ENCODE measurements at places on chromosomes 4 and X. TPM values are rescaled to one million over a fixed set of nuclear protein-coding genes. Genes with fewer than 3 reads are reported as not detected.

DNA sequence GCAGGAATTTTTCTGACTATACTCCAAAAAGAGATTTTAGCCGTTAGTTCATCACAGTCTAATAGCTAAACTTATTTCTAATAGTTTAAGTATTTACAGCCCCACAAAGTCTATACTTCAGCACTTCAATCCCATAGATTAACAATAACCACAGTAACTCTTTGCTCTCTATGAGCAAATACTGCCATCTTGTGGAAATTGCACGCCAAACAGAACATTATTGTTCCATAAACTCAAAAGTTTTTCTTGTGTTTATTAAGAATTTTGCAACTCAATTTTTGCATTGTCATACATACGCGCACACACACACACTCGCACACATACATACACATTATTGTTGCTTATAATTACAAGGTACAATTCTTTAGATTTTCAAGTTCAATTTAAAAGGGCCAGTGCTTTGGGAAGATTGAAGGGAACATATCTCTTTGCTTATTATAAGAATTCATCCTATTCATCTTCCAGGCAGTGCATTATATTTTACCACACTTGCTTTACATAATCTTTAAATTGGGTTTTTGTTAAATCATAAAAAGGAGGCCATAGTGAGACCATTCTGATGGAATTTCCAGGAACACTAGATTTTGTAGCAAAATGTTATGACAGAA lies 63.8 kb upstream of the ATOH1 start:
- DNase-seq = peak; percentile 77

CLIC2 gene
- total RNA-seq = 11.3 TPM

DNA sequence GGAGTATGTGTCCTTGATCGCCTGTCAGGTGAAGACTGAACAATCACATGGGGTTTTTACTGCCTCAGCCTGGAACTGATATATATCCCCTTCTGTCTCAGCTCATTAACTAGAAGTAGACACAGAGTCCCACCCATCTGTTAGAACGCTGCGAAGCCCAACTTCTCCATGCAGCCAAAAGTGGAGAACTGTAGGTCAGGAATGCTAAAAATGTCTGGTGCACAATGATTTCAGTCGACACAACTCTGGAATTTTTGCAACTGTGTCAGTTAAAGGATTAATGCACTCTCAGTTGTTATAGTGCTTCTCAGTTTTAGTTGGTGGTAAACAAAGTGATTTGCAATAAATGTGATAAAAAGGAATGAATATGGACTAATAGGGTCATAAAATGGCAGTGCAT lies 287.2 kb downstream of the INPP4B start:
- no peak for DNase-seq

DNA sequence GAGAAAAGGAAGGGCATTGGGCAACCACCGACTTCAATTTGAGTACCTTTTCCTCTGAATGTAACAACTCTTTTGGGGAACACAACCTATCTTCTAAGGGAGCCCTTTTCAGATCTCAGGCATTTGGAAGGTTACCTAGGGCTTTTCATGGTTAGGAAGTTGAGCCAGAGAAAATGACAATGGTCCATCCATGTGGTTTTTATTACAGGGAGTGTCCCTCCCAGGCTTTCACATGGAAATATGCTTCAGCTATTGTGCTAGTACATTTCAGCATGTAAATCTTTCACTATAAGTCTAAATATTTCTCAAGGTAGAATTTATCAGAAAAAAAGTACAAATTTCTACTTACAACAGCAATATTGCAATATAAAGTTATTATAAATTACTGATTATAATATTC lies 259.8 kb downstream of the IQCM start:
- DNase-seq = no peak

- DNase-seq = peak; percentile 11
Observed at GRCh38 chr4:72286185-72286584, 254.4 kb downstream of the NPFFR2 start.

GRCh38 chr4:56186808-56187523 lies 200.3 kb downstream of the AASDH start:
- no peak for DNase-seq

TAB3 gene
- 11.0 TPM for total RNA-seq

FGF13 gene
- under 0.01 TPM for total RNA-seq
